Stimulated activated CD4-positive, alpha-beta T cell treated with anti-CD3 and anti-CD28 coated beads, Interleukin-12 subunit alpha, Interleukin-12 subunit beta, amount 100 ng/mL, for 4 hours (primary cell): ENCODE measurements at places on chromosomes 12 and 14.

- DNase-seq = no peak
Observed at GRCh38 chr12:95337146-95337545, 119.5 kb downstream of the VEZT start.

DNA sequence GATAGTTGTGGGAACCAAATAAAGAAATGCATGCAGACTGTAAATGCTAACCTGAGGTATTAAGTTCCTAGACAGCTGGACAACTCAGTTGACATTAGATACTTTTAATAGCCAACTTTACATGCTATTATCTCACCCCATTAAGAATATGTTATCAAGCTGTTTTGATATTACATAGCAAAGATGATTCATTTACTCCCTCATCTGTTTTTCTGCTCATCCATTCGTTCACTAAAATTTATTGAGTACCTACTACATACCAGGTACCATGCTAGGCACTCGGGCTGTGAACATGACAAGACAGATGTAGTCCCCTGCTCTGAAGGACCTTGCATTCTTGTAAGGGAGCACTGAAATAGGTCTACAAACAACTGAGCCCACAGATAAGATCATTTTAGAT lies 192.4 kb downstream of the DACT1 start:
- no peak for DNase-seq

DNA sequence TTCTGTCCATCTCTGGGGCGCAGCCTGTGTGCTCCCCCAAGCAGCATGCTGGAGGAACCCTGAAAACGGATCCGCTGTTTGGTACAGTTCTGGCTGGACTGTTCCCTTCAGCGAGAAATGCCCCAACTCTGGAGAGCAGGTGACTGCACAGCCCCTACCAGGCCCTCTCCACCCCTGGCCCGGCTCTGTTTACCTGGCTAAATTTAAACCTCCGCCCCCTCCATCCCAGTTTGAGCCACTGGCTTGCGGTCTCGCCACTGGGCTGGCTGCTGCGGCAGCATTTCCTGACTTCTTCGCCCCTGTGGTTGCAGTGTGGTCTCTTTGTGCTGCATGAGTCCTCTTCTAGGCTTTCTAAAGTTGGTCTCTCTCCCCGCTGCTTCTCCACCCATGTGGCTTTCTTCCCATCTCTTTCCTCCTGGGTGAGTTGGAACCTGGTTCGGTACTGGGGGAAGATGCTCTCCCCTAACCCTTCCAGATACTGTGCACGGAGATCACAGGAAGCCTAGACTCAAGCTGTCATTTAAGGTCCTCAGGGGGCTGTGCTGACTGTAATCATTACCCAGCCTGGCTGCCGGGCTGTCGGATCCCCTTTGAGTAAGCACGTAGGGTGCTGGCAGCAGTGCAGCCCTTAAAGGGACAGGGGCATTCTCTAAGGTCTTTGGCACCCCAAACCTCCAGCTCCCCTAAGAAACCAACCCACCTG lies 60.6 kb downstream of the FBXL14 start:
- DNase-seq = no peak

DNA sequence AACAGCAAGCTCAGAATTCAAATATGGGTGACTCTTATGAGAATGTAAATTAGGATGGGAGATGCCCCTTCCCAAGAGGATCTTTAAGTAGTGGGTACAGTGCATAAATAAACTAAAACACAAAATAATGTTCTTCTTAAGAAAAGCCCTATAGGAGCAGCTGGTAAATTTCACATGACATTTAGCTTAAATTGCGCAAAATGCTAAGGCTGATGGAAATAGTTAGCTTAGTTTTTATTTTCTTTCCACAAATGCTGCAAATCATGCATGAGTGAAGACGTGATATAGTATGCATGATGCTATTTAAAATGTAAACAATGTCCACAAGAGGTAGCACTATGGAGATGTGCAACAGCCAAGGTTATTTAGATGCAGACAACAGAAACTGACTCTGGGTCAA lies 328.1 kb downstream of the ATP23 start:
- no peak for DNase-seq
